ENCODE measurements at places on chromosomes 16 and 17.

DNA sequence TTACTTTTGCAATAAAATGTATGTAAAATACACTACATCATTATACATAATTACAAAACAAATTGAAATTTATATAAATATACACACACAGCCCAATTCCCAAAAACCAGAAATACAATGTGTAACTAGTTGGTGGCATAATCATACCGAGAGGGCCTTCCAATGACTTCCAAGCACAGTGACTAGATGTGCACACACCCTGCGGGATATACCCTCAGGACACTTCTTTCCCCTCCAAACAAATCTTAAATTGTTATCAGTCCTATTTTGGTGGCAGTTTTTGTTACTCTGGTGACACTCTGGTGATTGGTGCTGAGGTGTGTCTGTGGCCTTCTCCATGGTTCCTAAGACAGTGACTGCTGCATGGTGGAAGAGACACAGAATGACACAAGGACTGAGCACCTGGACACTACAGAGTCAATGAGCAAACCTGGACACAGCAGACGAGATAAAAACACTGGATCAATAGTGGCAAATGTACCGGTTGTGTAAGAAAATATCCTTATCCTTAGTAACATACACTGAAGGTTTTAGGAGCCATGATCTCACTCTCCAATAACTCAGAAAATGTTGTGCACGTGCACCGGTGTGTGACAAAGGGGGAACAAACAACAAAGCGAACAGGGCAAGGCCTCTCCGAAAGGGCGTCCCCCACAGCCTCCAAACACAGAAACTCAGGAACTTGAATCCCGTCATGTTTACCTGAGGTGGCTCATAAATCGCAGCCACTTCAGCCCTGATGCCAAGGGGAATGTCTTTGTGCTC, 32.9 kb downstream of the NPLOC4 start:
- DNase-seq, result no peak

DNA sequence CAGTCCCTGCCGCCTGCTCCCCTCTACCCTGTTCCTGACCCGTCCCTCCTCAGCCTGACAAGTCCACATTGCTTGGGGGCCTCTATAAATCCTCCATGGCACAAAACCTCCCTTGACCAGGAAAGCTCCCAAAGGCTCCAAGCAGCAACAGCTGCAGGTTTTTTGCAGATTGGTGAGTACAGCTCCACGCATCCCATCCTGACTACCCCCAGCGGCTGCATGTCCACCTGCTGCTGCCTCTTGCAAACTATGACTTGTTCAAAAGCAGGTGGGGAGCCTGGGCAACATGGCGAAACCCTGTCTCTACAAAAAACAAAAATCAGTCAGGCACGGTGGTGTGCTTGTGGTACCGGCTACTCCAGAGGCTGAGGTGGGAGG, 122.8 kb downstream of the ANKRD11 start:
- no peak for DNase-seq

GRCh38 chr16:27839419-27839818, 224.1 kb downstream of the GSG1L start:
- DNase-seq, result no peak

DNA sequence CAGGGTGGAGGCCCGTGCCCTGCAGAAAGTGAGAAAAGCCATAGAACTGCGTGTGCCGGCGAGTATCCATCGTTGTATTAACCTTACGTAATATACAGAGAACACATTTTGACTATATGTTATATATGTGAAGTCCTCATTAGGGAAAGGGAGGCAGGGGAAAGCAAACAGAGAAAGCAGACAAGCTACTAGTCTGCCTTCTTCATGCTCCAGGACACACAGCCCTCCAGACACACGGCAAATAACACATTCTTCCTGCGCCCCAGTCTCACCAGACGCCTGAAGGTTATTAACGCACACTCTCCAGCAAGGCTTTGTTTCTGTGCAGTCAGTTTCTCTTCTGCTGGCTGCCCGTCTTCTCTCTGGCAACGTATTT, 28.8 kb downstream of the PRDM7 start:
- no peak for DNase-seq

GRCh38 chr17:44547625-44548267, 9.5 kb upstream of the FZD2 start:
- no peak for DNase-seq

GRCh38 chr17:57568340-57568739, 176.8 kb downstream of the CCDC182 start:
- no peak for DNase-seq

- no peak for DNase-seq
These were observed 11.3 kb upstream of the MAPT start for GRCh38 chr17:45883063-45883462.

DNA sequence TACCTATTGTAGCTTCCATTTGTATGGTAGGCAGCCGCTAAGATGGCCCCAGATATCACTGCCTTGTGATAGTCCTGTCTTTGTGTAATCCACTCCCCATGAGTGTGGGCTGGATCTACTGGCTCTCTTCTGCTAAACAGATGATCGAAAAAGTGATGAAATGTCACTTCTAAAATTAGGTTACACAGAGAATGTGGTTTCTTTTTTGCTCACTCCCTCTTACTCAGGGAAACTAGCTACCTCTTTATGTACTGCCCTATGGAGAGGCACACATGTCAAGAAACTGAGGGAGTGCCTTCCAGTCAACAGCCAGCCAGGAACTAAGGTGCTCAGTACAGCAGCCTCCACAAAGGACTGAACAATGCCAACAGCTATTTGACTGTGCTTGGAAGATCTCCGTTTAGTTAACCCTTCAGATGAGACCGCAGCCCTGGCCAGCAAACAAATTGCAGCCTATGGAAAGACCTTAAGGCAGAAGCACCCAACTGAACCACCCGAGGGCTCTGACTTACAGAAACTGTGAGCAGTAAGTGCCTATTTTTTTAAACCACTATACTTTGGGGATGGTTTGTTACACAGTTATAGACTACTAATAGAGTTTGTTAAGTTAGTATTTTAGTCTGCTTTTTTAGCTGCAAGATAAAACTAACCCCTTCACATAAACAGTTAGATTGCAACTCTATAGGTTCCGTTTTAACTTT, 113.2 kb upstream of the MAF start:
- DNase-seq, result no peak

- peak; percentile 35 for DNase-seq
These were observed 651 bp downstream of the SHMT1 start for GRCh38 chr17:18362698-18363100.

DNA sequence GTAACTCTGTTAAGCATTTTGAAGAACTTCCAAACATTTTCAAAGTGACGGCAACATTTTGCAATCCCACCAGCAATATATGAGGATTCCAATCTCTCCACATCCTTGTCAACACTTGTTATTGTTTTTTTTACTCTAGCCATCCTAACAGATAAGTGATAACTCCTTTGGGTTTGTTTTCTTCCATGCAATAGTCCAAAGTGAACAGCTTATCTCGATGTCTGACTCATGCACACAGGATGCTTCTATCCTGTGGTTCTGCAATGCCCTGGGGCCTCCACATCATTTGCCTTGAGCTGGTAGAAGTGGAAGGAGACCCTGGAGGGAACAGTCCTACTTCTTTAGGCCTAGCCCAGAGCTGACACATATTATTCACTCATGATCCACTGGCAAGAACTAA, 13.0 kb downstream of the TLE7 start:
- DNase-seq, result no peak

DNA sequence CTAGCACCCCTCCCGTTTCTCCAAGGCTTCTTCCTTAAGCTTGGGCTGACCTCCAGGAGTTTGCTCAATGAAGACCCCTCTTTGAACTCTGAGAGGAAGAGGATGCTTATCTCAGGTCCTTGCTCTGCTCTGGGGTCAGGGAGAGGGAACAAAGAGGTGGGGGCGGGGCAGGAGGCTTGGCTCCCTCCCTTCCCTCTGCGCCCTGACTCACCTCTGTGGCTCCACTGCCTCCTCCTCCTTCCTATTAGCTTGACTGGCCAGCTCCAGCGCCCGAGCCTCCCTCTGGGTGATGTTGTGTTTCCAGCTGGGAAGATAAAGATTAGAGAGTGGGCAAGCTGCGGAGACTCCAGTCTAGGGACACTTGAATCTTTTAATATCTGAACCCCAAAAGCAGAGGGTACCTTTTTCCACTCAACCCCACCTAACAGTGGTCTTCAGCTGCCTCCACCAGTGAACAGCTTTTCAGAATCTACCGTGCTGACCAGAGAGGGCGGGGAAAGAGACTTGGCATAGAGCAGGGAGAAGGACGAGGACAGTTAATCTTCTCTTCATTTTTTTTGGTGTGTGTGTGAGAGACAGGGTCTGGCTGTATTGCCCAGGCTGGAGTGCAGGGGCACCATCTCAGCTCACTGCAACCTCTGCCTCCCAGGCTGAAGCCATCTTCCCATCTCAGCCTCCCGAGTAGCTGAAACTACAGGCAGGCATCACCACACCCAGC, 6.7 kb downstream of the GIP start:
- DNase-seq, result no peak

- DNase-seq, result no peak
These were observed 673.8 kb downstream of the MAF start for GRCh38 chr16:78926723-78927210.

- no peak for DNase-seq
These were observed 1014.4 kb upstream of the GOT2 start for GRCh38 chr16:59748531-59748930.

DNA sequence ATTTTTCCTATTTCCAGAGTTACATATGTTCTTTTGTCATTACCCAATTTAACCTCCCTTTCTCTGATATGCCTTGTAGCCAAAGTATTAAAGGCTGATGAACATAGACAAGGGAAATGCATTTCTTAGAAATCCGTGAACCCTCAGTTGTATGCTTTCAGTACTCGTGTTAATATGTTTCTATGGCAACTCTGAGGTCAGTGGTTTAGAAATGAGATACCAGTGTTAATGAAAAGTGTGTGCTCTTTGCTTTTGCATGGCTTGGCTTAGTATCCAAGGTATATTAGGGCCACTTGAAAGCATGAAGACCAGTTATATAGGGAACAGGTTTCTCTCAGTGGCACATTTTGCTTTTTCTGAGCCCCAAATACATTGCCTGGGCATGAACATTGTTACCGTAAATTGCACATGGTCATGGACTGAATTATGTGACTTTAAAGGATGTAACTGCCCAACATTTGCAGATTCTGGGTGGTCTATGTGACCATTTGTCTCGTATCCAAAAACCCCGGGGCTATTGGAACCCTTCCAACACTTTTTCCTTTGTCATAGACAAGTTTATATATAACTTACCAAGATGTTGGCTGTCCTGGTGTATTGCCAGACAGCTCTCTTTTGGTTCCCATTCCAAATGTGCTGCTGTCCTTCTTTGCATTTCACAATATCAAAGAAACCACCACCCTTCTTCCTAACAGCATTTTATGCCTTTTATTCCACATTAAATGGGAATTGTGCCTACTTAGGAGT, 17.5 kb downstream of the ABHD15 start:
- no peak for DNase-seq

GRCh38 chr17:34980353-34980680, at the start of gene LIG3:
Gene LIG3 (plus strand): TSS chr17:34980512. CDS start chr17:34983006, 2,494 bp downstream.
- peak; percentile 93 for DNase-seq

DNA sequence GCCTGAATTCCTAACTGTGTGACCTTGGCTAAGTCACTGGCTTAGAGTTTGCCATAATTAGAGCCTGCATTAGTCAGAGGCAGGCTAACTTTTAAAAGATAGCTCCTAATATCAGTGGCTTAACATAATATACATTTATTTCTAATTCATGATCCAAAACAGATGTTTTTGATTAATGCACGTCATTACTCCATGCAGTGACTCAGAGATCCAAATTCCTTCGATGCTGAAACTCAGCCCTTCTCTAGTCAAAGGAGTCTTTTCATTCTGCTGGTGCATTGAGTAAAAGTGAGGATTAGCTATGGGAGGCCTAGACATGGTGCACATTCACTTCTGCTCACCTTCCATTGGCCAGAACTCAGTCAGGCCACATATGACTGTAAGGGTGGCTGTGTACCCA, 49.8 kb downstream of the IRX3 start:
- no peak for DNase-seq
